Activated CD8-positive, alpha-beta memory T cell treated with anti-CD3 and anti-CD28 coated beads for 36 hours (primary cell): ENCODE measurements at places on chromosomes 12 and 14. TPM values are rescaled to one million over a fixed set of nuclear protein-coding genes. Genes with fewer than 3 reads are reported as not detected.

The TMTC1 gene
- total RNA-seq: not detected

The PTPN21 gene
- total RNA-seq: 0.19 TPM

The RERG gene
- total RNA-seq: not detected

The PSEN1 gene
- 26.2 TPM for total RNA-seq

The CPNE6 gene
- not detected for total RNA-seq

The ZC3H10 gene
- 9.8 TPM for total RNA-seq

The PRICKLE1 gene
- total RNA-seq: not detected

The MSRB3 gene
- total RNA-seq: not detected

The SDSL gene
- not detected for total RNA-seq

The ADAM21 gene
- 0.27 TPM for total RNA-seq

The COPZ1 gene
- 106 TPM for total RNA-seq

The GPR68 gene
- total RNA-seq: 7.2 TPM

The GYS2 gene
- not detected for total RNA-seq

The WIF1 gene
- total RNA-seq: not detected

The VRK1 gene
- total RNA-seq: 67.8 TPM

The ACOT4 gene
- 4.5 TPM for total RNA-seq

The CCDC38 gene
- total RNA-seq: 0.25 TPM

The SAMD15 gene
- total RNA-seq: 1.2 TPM

The ACSS3 gene
- not detected for total RNA-seq

The CFAP73 gene
- 0.17 TPM for total RNA-seq

The GRIP1 gene
- 2.2 TPM for total RNA-seq

The SLCO1B1 gene
- not detected for total RNA-seq

The ARHGEF40 gene
- total RNA-seq: 0.48 TPM

The DIO3 gene
- not detected for total RNA-seq

The LMO3 gene
- total RNA-seq: not detected

The DLGAP5 gene
- 46.2 TPM for total RNA-seq

The TAC3 gene
- not detected for total RNA-seq

The FGF23 gene
- not detected for total RNA-seq

The ZNF891 gene
- total RNA-seq: 2.0 TPM

The SERPINA9 gene
- not detected for total RNA-seq

The FITM1 gene
- 0.46 TPM for total RNA-seq

The OTOGL gene
- not detected for total RNA-seq

The DCN gene
- total RNA-seq: not detected

The CCDC198 gene
- total RNA-seq: not detected

The NTF3 gene
- total RNA-seq: not detected

The OVCH1 gene
- not detected for total RNA-seq

The CLBA1 gene
- 4.0 TPM for total RNA-seq

The CCDC175 gene
- total RNA-seq: not detected

The CYP27B1 gene
- total RNA-seq: 11.4 TPM

The OR6C2 gene
- total RNA-seq: not detected

The KRT3 gene
- not detected for total RNA-seq

The FOXM1 gene
- 75.9 TPM for total RNA-seq

The AEBP2 gene
- 68.8 TPM for total RNA-seq

The PABPN1 gene
- 299 TPM for total RNA-seq

The FIGNL2 gene
- total RNA-seq: 0.57 TPM

The SLC41A2 gene
- 8.3 TPM for total RNA-seq

The SOX5 gene
- 0.04 TPM for total RNA-seq

The ERP29 gene
- 93.1 TPM for total RNA-seq

The CCDC177 gene
- total RNA-seq: 0.04 TPM
